Stimulated activated CD8-positive, alpha-beta memory T cell treated with anti-CD3 and anti-CD28 coated beads, Interleukin-7, amount 100 ng/mL, for 48 hours (primary cell): ENCODE measurements at places on chromosomes 2 and 18.

GRCh38 chr2:232861353-232861752 is 8.7 kb upstream of the SNORC start:
- DNase-seq = no peak

- no peak for DNase-seq
These were observed 435.2 kb upstream of the LRATD1 start for GRCh38 chr2:14197293-14197692.

DNA sequence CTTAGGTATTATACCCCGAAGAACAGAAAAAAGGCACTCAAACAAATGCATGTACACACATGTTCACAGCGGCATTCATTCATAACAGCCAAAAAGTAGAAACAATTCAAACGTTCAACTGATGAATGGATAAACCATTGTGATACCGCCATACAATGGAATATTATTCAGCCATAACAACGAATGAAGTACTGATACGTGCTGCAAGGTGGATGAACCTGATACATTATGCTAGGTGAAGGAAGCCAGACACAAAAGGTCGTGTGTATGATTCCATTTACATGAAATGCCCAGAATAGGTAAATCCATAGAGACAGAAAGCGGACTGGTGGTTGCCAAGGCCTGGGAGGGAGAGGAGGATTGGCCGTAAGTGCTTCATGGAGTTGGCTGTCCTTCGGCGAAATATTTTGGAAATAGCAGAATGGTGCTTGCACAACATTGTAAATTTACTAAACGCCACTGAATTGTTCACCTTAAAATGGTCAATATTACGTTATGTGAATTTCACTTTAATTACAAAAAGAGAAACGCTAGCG is 750 bp upstream of the RMP24 start:
- no peak for DNase-seq

DNA sequence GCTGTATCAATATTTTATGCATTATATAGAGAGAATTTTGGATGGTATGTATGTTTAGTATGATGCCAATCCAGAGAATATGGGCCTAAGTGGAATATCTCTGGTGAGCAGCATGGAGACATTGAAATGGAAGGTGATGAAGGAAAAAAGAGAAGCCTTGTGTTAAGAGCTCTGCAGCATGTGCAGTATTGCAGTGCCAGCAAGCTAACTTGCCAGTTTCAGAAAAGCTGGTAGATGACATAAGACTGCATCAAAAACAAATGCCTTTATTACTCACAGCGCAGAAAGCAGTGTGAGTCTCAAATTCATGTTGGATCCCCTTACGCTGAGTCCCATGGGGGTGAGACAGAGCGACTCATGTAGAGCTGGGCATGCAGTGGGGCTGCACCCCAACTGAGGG is 280.2 kb downstream of the CTNNA2 start:
- DNase-seq = no peak

DNA sequence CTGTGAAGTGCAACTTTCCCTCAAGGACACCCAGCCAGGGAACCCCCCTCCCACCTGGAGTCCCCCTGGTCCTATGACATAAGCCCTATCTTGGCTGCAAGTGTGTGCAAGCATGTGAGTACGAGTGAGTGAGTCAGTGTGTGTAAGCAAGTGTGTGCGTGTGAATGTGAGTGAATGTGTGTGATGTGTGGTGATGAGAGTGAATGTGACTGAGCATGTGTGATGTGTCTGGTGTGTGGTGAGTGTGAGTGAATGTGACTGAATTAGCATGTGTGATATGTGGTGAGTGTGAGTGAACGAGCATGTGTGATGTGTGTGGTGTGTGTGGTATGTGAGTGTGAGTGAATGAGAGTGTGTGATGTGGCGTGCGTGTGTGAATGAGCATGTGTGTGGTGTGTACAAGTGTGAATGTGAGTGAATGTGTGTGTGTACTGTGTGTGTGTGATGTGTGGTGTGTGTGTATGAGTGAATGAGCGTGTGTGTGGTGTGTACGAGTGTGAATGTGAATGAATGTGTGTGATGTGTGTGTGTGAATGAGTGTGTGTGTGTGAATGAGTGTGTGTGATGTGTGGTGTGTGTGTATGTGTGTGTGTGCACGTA is 68.8 kb upstream of the SMAD7 start:
- DNase-seq = no peak

GRCh38 chr2:193774166-193774565 is 1579.4 kb upstream of the TMEFF2 start:
- DNase-seq = no peak

DNA sequence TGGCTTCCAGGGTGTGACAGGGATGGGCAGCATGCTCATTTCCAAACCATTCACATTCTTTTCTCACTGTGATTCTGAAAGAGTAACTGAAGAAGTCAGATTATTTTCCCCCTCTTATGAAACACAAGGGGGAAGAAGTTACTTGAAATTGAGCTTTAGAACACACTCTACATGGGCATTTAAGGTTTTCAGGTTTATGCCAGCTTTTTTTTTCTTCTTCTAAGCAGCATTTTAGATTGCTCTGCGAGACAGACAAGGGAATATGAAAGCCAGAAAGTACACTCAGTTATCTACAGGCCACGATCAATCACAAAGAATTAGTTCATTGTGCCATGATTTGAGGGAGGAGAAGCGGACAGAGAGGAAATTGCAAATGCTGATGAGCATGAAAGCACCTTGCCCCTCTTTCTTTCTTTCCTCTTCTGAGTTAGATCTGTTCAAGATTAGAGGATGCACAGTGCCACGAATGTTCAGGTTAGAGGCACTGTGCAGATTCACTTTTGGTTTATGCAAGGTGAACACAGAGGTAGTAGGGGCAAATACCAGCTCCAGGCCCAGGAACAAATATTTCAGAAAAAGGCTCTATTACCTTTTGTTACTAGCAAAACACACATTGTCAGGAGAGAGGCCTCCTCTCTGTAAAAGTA is 49.2 kb downstream of the CXCR4 start:
- DNase-seq = no peak

GRCh38 chr2:26809211-26809610 is 23.4 kb downstream of the CENPA start:
- no peak for DNase-seq

GRCh38 chr2:155904720-155905119 is 427.8 kb downstream of the NR4A2 start:
- no peak for DNase-seq
